ENCODE measurements at places on chromosomes 7 and 10.
A peak's percentile ranks its signal among the peaks of the same experiment; 100 is the strongest.

DNA sequence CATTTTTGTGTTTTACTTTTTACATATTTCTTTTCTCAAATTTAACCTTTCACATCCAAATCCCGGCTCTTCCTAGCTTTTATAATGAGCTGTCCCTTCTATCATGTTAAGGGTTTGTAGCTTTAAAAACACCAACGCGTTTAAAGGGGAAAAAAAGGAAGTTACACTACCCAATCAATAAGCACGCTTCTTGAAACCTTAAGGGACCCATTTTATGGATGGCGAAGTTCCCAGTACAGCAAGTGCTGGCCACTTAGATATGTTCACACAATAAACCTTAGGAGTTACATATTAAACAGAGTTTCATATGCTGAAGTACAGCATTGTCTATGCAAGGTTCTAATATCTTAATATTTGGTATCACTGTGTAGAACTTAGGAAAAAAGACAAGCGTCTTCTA is 1.8 kb downstream of the GNG11 start:
- no peak for DNase-seq

- DNase-seq: no peak
These were observed 133.4 kb upstream of the ANKRD1 start for GRCh38 chr10:91054325-91054724.

GRCh38 chr7:116592445-116592844 is 67.6 kb downstream of the CAV1 start:
- no peak for DNase-seq

DNA sequence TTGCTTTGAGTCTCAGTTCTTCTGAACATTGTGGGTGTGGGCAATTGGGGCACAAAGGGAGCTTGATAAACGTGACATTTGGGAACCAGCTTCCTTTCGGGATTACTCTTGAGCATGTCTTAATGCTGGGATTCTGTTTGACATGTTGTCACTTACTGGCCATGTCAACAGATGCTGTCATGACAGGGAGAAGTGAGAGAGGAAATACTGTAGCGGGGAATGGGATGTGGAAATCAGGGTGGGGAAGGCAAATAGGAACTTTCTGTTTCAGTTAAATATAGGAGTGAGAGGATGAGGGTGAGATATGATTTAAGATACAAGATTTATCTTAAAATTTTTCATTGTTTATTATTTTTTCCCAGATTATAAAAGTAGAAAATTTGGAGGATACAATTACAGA is 83.9 kb downstream of the SEC23IP start:
- no peak for DNase-seq

GRCh38 chr7:73701357-73701995 is 18.0 kb downstream of the STX1A start:
- DNase-seq: no peak

DNA sequence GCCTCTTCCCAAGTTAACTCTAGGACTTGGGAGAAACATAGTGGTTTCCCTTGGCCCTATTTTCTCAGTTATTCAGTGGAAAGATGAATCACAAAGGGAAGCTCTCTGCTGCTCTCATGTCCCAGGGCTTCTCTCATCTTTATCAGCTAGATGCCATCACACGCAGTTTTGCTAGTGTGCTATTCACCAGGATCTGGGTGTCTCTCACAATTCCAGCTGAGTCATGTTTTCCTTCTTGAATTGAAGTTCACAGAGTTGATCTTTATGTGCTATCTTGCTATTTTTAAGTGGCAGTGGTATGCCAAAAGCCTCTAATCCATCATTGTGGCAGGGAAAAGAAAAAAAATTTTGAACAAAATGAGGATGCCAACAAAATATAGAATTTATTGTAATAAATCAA is 101.3 kb downstream of the TWIST1 start:
- DNase-seq: no peak

- no peak for DNase-seq
These were observed 262.0 kb upstream of the FERD3L start for GRCh38 chr7:19407270-19407669.

GRCh38 chr10:30709700-30710358 is 80.3 kb upstream of the LYZL2 start:
- no peak for DNase-seq

GRCh38 chr10:7121154-7121797 is 289.6 kb downstream of the SFMBT2 start:
- peak; percentile 23 for DNase-seq

- DNase-seq: no peak
These were observed 17.8 kb downstream of the RGS10 start for GRCh38 chr10:119524720-119525070.
